ENCODE measurements at places on chromosomes 5 and 9. TPM values are rescaled to one million over a fixed set of nuclear protein-coding genes. Genes with fewer than 3 reads are reported as not detected.

Gene FOXD4L4
- not detected for total RNA-seq

DNA sequence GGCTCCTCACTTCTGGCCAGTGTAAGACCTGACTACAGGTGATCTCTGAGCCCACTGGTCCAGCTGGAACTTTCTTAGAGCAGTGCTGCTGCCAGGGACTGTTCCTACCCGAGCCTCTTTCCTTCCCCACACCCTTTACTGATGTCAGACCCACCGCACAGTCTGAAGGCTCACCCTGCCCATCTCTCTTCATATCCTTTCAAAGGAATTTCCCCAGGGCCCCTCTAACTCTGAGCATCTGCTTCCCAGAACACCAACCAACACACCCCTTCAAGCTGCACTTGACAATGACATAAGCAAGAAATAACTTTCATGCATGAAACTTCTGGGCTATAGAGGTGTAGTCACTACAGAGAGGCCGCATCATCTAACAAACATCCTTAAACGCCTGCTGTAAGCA, 119.6 kb downstream of the GABBR2 start:
- DNase-seq, result no peak

DNA sequence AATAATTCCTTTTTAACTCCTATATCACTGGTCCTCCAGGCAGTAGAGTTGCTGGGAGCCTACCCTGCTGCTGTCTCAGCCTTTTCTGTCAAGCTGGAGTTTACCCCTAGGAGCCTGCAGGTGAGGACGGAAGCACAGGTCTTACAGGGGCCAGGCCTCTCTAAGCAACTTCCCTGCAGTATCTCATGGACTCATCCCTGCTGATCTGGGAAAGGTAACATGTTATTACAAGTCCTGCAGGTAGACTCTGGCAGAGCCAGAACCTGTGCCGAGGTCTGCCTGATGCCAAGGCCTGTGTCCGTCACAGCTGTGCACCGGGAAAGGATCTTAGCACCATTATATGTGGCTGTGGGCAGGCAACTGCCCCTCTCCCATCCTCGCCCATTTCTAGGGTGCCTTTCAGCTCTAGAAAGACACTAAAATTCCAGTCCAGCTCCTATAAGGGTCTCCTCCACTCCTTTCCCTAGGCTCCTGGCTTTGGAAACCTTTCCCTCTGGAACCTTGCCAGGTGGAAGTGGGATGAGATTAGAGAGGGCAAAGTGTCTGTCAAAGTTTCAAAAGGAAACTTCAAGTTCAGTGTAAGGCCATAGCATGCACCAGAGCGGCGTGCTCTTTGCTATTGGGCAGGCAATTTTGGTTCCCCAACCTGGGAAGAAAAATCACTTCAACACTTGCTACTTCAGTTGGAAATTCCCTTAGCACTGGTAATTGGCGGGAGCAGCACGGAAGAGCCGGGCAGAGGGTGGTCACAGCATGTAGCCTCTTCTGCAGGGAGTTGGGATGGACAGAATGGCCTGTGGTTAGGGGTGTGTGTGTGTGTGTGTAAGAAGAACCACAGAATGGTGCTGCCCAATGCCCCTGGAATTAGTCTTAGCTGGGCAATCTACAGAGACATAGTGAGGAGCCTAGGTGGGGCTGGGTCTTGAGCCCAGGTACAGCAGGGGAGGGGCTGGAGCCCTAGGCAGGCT, 17.5 kb downstream of the TMEM171 start:
- no peak for DNase-seq

GRCh38 chr9:98978231-98978681, 34.5 kb downstream of the COL15A1 start:
- no peak for DNase-seq

Measured in fibroblast of villous mesenchyme (primary cell).